ENCODE measurements at places on chromosomes 1 and 21.
A peak's percentile ranks its signal among the peaks of the same experiment; 100 is the strongest.

DNA sequence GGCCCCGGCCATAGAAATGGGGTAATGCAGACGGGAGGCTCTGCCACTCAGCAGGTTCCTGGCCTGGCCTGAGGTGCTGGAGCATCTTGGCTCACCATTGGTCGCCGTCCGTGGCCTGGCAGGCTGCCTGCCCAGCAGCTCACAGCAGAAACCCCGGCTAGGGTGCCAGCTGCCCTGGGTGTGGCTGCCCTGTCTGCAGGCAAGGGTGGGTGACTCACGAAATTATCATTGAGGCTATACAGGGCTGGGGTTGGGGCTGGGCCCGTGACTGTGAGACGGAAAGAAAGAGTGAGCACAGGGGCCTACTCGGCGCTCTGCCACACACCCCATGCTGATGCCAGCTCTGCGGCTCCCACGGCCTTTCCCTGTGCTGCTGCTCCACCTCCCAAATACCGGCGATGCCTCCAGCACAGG is 8.0 kb upstream of the PKP1 start:
- DNase-seq: no peak

GRCh38 chr1:80825067-80825466 is 975.7 kb upstream of the ADGRL2 start:
- no peak for DNase-seq

GRCh38 chr1:12769031-12769430 is 4.5 kb upstream of the PRAMEF12 start:
- DNase-seq: no peak

GRCh38 chr1:96596226-96596922 is 125.2 kb upstream of the PTBP2 start:
- DNase-seq: no peak

DNA sequence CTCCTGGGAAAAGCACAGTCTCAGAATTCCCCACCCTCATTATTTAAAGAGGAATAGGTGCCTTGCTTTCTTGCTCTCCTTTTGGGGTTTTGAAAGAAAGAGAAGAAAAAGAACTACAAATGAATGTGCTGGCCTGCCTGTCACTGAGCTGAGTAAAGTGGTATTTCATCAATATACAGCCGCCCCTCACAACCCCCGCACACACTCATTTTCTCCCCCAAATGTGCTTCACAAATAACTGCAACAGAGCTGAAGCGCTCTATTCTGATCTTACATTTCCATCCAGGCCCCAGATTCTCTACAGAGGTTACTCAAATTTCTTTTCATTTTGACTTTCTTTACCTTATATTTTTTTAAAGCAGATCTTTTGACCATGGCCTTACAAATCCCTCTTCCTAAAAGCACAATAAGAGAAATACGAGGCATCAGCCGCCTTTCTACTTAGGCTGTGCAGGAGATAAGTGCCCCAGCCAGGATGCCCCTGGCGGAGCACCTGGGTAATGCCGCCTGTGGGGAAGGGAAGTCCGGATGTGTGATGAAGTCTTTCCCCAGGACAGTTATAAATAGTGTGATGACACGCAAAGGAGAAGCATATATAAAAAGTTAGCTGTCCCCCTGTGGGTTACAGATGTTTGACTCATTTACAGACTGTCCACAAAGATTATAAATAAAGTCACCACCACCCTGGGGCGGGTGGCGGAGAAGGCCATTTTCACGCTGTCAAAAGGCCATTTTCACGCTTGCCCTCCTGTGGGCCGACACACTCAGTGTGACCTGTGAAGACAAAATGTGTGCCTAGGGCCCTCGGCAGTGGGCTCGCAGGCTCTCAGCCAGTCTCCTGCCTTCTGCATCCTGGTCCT is 6.5 kb downstream of the KCNN3 start:
- DNase-seq: no peak

- peak; percentile 55 for DNase-seq
These were observed 107.9 kb downstream of the SUSD4 start for GRCh38 chr1:223256034-223256433.

DNA sequence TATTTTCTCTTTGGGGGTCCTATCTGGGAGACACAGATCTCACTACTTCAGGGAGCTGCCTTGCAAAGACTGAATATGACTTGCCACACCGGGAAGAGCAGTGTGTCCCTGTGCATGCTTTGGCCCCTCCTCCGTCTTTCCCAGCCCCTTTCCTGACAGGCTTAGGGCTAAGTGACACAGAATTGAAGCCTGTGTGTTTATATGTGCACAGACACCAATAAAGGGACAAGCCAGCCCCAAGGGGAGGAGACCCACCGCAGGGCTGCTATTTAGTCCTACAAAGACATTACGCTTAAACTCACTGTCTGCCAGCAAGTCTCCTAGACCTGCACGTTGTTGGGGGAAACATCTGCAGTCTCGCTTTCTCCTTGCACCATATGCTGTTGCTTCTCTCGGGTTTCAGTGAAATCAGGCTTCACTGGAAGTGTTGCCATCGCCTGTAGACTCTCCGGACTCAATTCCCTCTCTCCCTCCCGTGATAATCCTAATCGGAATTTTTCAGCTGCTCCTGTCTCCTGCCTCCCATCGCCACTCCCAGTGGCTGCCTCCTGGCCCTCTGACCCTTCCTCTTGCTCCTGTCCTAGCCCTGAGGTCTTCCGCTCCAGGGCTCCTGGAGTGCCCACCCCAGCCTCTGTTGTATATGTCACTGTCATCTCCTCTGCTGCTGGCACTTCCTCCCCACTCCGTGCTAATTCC is 58.5 kb upstream of the LRRC53 start:
- DNase-seq: no peak

DNA sequence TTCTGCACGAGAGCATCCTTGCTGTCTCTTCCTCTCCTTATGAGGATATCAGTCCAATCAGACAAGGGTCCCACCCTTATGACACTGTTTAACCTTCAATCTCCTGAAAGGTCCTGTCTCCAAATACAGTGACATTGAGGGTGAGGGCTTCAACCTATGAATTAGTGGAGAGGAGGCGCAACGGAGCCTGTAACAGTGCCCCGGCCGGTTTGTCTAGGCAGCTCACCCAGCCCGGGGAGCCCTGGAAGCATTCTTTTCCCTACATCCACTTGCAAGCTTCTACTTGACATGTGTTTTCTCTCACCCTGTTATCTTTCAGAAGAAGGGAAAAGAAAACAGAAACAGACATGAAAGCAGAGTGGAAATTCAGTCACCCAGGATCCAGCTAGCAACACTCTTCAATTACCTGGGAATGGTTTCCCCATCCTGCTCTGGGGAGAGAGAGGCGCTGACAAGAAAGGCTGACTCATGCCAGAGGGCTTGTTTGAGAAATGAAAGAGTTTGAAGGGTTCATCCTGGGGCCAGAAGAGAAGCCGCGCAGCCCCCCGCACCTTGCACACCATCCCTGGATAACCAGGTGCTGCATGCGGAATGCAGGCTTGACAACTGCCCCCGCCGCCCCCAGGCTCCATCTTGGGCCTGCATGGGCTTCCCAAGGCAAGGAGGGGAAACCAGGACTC is 394.9 kb downstream of the NPHP4 start:
- peak; percentile 94 for DNase-seq

DNA sequence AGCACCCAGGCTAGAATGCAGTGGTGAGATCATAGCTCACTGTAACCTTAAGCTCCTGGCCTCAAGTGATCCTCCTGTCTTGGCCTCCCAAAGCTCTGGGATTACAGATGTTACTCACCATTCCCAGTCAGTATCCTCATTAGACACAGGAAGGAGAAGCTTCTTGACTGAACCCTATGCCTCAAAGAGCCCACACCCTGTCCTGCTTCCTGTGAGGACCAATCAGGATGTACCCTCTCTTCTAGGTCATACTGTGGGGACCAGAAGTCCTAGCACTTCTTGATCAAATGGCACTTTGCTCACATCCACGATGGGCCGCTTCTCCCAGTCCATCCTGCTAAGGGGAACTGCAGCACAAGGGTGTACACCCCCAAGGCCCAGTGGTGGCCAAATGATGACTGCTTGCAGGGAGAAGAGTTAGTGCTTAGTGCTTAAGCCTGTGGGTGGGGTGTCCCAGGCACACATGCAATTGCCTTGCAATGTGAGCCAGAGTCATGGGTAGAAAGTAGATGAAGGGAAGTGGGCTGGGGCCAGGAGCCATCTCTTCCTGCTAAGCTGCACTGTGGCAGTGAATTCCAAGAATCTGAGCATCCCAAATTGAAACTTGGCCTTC is 9.8 kb downstream of the CD34 start:
- peak; percentile 81 for DNase-seq

GRCh38 chr1:36675106-36675505 is 192.4 kb upstream of the CSF3R start:
- no peak for DNase-seq

DNA sequence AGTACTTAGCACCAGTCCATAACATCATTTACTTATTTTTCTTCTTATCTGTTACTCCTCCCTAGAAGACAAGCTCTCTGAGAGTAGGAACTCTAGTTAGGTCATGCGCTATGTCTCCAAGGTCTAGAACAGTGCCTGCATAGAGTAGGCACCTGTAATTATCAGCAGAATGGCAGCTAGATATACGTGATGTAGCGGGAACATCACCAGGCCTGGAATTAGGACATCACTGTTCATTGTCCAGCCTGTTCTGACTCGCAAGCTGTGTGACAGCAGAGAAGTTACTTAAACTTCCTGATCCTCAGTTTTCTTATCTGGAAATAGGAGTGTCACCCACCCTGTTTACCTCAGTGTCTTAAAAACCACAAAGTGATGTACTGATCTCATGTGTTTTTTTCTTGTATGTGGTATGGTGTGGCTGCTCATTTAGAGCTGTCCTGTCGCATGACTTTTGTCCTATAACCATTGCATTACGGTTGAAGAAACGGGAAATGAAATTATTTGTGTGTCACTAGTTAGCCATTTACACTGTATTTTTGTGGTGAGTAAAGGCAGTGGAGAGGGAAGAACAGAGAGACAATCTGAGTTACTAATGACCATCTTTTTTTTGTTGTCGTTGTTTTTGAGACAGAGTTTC is 37.1 kb upstream of the EXO1 start:
- no peak for DNase-seq

DNA sequence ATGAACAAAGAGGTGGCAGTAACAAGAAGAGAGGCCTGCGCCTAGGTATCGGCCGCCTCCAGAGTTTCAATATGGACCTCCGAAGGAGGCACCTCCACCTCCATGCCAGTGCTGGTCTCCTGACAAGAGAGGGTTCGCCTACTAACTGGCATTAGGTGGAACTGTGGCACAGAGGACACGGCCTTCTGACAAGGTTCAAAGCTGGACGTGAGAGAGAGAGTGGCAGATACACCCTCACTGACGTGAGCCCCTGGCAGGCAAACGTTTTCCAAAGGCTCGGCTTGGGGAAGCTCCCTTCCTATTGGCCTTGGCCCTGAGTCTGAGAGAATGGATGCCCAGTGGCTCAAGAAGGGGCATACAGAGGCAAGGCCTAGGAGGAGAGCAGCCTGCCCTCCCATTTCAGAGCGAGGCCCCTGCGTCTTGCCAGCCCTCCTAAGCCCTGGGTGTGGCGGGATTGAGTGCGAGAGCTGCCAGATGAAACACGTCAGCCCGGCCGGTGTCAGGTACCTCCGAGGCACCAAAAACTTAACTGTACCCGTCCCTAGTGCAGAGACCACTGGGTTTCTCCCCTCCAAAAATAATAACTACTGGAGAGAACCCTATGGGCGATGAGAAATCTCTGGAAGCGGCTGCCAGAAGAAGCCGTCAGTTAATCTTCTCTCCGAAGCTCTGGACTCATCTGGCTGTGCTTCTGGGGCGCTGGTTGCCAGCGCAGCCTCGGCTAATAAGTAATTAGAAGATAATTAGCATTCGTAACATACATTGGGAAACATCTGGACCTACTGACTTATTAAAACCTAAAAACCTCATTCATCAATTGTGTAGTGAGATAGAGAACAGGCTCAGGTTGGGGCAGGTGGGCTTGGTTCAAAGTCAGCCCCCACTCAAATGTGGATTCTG is 283.6 kb downstream of the NPHP4 start:
- DNase-seq: no peak

DNA sequence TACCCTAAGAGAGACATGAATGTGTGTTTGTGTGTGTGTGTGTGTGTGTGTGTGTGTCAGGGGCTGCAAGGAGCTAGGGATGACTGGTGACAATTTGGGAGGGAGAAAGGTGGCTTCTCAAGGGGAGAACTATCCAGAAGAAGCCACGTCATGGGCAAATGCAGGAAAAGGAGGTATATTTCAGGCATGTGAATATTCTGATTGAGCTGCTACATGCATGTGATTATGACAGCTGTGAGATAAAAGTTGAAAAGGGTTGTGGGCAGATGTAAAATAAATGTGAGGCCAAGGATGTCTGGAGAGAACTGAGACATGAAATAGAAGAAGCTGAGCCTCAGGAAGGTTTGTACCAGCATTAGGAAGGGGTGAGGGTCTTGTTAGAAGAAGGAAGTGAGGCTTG is 4.5 kb downstream of the CYP4A11 start:
- no peak for DNase-seq

DNA sequence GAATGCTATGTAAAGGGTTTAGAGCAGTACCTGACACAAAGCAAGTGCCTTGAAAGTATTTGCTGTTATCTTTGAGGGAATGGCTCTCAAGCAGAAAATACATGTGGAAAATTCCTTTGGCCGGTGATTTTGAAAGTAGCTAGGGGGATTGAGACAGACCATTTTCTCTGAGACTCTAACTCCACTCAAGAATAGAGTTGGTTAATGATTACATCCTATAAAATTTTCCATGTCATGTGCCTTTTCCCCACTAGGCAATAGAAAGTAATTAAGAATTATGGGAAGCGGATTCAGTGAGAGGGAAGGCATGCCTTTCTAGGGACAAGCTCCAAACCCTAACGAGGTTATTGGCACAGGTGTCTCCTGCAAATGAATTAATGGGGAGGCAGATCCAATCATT is 276.0 kb downstream of the GPATCH2 start:
- no peak for DNase-seq

GRCh38 chr1:56933606-56934005 is 32.2 kb downstream of the C8B start:
- DNase-seq: no peak

DNA sequence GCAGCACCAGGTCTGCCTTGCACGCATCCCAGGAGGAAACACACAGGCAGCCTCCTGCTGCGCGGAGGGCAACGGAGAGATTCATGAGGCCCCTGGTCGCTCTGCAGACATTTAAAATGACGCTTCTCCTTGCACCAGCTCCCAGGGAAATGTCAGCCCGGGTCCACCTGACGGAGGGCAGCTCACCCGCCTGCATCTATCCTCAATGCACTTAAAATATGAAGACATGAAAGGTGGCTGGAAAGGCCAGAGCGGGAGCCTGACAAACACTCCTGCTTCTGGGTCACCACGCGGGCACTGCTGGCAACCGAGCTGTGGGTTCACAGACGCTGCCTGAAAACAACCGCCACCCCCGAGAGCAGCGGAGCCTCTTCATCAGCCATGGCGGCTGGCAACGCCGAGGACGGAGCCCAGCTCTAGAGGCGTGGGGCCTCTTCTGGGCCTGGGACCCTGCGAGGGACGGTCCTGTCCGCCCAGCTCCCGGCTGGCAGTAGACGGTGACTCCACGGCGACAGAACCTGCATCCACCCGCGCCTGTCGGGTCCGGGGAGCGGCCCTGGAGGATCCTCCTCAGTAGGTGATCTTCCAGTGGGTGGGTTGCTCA is 22.7 kb downstream of the POFUT2 start:
- DNase-seq: peak; percentile 70

GRCh38 chr1:228096416-228097332 is 6.5 kb downstream of the C1orf35 start:
- DNase-seq: no peak

- DNase-seq: no peak
These were observed 195.2 kb upstream of the CHODL start for GRCh38 chr21:18049461-18049860.

- DNase-seq: no peak
These were observed 5.8 kb upstream of the IKBKE start for GRCh38 chr1:206464456-206464964.

- no peak for DNase-seq
These were observed 167.5 kb downstream of the ZNF281 start for GRCh38 chr1:200242110-200243041.

- no peak for DNase-seq
These were observed 827 bp downstream of the FMN2 start for GRCh38 chr1:240092301-240093119.

Data from vagina (tissue), 2 donors.